ENCODE measurements at places on chromosomes 11 and 22.

- no peak for DNase-seq
Observed at GRCh38 chr22:44378380-44378779, 65.6 kb upstream of the SHISAL1 start.

- peak; percentile 100 for DNase-seq
Observed at GRCh38 chr11:9460322-9461062, at the start of gene ZNF143. Gene ZNF143 (plus strand): TSS chr11:9461012. CDS start chr11:9471309, 10,297 bp downstream.

DNA sequence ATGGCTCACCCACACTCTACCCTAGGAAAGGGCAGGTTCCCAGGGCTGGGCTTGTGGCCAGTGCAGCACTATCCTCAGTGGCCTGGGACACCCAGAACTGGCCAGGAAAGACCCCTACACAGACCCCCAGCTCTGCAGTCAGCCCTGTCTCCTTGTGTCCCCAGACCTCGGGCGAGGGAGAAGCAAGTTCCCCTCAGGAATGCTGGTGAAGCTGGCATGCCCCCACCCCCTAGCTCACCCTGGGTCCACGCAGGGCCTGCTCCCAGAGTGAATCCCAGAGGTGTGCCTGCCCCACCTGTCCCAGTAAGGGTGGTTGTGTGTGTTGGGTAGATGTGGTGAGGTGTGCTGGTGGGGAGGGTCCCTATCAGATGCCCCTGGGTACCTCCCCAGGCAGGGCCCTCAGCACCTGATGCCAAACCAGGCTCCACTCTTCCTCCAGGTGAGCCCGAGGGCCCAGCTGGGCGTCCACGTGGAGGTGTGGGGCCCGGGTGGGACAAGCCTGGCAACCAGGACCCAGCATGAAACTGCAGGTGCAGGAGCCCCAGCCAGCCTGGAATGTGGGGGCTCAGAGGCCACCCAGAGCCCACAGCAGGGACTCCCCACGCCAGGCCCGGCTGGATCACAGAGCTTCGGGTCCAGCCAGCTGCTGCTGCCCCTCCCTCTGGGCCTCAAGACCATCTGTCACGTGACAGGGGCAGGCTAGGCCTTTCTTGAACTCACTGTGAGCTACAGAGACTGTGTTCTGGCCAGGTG is 48.4 kb upstream of the KCNQ1OT1 start:
- no peak for DNase-seq

GRCh38 chr11:125177543-125177942 is 13.0 kb downstream of the PKNOX2 start:
- DNase-seq = no peak

GRCh38 chr22:50724616-50725015 is 13.4 kb upstream of the ACR start:
- DNase-seq = no peak

GRCh38 chr11:133156986-133157745 is 375.1 kb downstream of the OPCML start:
- DNase-seq = no peak

DNA sequence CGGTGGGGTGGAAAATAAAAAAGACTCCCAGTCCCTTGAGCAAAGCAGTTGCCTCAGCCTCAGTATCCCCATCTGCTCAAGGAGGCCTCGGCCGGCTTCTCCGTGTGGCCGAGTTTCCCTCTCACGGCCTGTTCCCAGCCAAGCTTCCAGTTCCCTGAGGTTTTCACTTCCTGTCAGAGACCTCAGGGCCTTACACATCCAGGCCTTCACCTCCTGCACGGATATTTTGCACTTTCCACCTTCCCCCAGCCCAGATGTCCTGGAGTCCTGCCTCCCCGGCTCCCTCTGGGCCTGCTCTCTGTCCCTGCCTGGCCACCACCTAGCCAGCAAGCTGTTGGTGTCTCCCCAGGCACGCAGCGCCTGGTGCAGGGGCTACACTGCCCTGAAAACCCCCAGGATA is 41.1 kb upstream of the CD82 start:
- DNase-seq = no peak

- no peak for DNase-seq
Observed at GRCh38 chr11:117314840-117315239, 1.2 kb downstream of the BACE1 start.

DNA sequence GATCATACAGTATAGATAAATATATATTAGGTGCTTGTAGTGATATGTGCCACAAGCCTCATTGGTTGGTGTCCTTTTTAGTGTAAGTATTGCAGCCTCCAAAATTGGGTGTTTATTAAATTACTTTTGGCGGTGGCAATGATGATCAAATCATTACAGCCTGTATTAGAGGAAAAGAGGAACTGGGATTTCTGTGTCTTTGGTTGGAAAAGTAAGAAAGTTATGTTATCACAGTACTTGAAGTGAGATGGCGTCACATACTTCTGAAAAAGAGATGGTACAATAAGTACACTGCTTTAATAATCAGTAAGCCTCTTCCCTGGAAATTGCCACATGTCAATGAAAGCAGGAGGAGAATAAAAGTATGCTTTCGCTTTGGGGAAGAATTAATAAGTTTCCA is 523 bp upstream of the MPZL3 start:
- DNase-seq = no peak

- DNase-seq = no peak
Observed at GRCh38 chr11:129489249-129489648, 113.6 kb downstream of the BARX2 start.

DNA sequence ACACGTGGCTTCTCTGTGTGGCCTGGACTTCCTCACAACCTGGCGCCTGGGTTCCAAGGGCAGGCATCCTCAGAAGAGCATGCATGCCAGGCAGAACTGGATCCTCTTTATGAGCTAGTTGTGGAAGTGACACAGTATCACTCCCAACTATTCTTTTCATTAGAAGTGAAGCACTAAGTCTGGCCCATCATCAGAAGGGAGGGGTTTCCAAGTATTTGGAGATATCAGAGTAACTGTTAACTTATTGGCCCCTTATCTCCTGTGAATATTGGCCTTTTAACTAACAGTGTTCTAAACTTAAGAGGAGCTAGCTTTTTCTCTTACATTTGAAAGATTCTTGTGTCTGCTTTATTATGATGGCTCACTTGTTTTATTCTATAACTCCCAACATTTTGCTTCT is 35.5 kb downstream of the FDX1 start:
- DNase-seq = no peak

DNA sequence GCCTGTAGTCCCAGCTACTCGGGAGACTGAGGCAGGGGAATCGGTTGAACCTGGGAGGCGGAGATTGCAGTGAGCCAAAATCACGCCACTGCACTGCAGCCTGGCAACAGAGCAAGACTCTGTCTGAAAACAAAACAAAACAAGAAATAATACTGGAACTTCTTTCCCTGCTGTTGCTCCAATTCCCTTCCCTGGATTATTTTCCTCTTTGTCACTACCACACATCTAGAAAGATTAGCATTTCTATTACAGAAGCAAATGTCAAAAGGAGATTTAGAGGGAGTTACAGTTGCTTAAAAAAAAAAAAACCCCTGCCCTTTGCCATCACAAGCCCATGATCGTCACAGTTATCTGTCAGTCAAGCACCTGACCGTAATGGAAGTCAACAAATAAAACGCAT is 17.7 kb upstream of the SCGB1D1 start:
- DNase-seq = no peak

DNA sequence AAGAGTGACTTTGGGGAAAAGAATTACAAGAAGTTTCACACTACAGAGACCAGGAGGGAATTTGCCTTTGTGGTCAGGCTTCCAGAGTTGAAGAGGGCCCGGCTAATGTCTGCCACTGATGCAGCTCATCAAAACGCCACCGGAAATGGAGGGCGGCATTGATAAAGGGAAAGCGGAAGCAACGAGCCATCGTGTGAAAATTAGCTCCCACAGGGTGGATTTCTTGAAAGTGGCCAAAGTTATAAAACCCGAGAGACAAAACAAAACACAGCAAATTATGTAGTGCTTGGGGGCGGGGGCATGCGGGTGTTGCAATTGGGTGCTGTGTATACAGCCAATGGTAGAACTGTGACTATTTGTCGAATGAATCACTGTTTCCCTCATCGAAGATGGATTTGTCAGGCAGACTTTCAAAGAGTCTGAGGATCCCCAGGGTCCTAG is 113.0 kb downstream of the ADAMTS15 start:
- no peak for DNase-seq

- no peak for DNase-seq
Observed at GRCh38 chr11:130872102-130872501, 44.2 kb downstream of the SNX19 start.

GRCh38 chr11:115933564-115933963 is 429.3 kb upstream of the CADM1 start:
- no peak for DNase-seq

DNA sequence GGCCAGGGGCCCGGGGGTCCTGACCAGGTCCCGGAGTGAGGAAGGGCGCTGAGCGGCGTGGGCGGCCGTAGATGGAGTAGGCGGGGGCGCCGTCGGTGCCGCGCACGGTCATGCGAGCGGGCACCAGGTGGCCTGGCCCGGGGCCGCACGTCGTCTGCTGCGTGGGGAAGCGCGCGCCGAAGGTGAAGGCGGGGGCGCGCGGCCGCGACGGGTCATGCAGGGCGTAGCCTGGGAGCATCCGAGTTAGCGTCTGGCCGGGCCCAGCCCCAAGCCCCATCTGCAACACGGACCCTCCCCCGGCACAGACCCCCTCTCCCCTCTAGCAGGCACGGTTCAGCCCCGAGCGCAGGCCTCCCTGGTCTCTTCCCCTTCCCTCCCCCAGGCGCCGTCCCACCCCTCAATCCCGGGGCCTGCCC is 1.7 kb upstream of the TYMP start:
- peak; percentile 56 for DNase-seq

DNA sequence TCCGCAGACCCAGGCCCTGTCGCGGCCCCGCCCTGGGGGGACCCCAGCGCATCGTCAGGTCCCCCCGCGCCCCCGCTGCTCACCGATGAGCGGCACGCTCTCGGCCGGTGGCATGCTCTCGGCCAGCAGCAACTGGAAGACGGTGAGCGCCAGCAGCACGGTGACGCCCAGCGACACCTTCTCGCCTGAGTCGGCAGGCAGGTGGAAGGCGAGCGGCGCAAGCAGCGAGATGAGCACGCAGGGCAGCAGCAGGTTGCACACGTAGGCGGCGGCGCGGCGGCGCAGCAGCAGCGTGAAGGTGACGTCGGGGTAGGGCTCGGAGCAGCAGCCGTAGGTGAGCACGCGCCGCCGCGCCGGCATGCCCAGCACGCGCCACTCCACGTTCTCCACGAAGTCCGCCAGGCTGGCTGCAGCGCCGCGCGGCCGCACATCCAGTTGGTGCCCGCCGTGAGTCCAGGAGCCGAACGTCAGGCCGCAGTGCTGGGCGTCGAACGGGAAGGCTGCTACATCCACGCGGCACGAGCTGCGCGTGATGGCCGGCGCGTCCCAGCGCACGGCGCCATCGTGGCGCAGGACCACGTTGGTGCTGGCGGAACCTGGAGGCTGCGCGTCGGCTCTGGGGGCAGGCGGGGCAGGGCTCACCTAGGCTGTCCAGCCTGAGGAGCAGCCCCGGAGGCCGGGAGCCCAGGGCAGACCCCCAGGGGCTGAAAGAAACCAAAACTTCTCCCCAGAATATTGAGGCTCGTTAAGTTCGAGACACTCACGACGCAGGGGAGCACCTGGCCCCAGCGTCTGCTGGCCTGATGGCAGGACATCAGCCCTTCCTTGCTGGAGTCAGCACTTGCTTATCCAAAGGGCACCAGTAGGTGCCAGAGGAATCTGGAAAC is 3.8 kb downstream of the CHRNA10 start:
- DNase-seq = no peak

GRCh38 chr11:95796501-95796900 is 6.2 kb downstream of the CEP57 start:
- no peak for DNase-seq

GRCh38 chr11:72000202-72000867 is 1.6 kb downstream of the IL18BP start:
- no peak for DNase-seq

- DNase-seq = no peak
Observed at GRCh38 chr22:19610518-19611253, 86.5 kb upstream of the CLDN5 start.

DNA sequence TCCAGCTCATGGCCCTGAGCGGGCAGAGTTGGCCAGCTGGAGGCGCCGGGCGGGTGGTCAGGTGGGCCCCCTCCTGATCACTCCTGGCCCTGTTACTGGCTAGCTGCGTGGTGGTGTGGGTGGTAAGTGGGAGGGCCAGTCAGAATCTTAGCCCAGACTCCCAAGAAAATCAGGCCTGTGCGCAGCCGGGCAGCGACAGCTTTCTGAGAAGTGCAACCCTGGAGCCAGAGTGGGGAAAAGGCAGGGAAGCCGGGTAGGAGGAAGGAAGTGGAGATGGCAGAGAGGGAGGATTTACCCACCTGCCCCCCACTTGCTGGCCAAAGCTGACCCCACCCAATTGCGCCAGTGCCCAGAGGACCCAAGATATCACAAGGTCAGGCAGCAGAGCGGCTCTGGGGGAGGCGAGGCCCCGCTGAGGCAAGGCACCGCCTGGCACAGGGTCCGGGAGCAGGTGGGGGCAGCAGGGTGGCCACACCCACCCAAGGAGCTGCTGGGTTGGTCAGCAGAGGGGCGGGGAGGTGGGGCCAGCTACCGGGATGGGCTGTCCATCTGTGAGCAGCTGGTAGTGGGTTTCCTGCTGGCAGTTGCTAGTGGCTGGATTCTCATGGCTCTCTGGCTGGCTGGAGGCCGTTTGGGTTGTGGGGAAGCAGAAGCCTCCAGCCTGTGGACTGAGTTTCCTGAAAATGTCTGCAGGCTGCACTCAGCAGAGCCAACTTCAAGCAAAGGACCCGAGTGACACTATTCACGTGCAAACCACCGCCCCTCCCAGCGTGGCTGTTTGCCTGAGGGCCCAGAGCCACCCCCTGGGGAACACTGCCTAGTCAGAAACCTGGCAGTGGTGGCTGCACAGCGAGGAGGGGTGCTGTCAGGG is 196.4 kb downstream of the IGLL1 start:
- no peak for DNase-seq

- no peak for DNase-seq
Observed at GRCh38 chr11:44990665-44991064, 40.0 kb upstream of the TP53I11 start.

DNA sequence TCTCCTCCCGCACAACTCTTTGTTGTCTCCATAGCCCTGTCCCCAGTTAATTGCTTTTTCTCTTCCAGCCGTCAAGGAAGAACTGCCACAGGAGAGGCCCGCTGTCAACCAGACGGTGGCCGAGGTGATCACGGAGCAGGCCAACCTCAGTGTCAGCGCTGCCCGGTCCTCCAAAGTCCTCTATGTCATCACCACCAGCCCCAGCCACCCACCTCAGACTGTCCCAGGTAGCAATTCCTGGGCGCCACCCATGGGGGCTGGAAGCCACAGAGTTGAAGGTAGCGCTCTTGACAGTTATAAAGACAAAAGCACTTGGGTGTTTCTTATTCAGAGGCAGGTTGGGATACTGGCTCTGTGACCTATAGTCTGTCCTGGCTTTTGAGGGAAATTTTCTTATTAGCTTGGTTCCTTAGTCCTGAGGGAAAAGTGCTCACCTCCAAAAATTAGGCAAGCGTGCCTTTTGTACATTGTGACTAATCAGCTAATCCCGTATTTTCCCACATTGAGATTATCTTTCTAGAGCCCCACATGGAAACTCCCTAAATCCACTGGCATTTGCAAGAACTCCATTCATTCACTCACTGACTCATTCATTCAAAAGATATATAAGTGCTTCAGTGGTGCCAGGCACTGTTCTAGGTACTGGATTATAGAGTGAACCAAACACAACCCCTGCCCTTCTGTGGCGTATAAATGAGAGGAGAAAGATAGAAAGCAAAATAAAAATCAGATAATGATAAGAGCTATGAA is 65.9 kb downstream of the KREMEN1 start:
- no peak for DNase-seq

- DNase-seq = no peak
Observed at GRCh38 chr22:50040717-50041116, 17.4 kb downstream of the TTLL8 start.

All from stimulated activated CD8-positive, alpha-beta memory T cell treated with anti-CD3 and anti-CD28 coated beads, Interleukin-7, amount 100 ng/mL, for 4 hours (primary cell).